ENCODE measurements at places on chromosomes 11 and 22.

DNA sequence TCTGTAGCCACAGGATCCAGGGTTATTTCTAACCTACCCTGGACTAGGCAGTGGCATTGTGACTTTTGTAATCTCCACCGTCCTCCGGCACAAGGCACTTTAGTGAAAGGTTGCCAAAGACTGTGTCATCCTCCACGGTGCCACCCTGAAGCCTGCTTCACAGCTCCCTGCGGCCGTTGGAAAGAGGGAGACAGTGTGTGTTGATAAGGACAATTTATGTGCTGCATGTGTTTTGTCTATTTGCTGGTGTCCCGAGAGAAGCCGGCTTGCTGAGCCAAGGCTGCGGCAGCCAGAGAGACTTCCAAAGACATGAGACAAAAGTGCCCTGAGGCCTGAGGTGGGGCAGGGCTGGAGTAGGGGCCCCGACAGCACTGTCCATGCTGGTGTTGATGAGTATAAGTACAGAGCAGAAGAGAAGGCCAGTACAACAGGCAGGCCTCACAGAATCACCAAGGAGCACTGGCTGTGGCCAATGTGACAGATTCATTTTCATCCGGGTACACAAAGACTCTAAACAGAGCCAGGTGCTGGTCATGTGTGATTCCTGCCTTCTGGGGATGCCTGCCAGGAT lies 40.9 kb downstream of the GALNT18 start:
- DNase-seq, result no peak

DNA sequence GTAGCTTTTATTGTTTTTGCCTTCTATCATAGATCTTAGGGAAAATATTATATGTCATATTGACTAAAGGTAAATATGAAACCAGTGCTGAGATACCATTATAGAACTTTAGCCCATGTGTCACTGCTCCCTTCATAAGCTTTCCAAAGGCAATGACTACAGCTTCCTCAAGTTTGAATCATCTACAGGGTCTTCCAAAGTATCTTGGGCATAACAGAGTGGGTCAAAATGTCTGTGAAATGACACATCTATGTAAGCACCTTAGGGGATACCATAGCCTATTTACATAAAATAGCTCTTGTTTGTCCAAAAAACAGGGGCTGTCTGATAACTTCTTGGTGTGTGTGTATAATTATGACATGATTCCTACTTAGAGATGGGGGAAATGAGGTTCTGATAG lies 52.5 kb downstream of the RELT start:
- no peak for DNase-seq

DNA sequence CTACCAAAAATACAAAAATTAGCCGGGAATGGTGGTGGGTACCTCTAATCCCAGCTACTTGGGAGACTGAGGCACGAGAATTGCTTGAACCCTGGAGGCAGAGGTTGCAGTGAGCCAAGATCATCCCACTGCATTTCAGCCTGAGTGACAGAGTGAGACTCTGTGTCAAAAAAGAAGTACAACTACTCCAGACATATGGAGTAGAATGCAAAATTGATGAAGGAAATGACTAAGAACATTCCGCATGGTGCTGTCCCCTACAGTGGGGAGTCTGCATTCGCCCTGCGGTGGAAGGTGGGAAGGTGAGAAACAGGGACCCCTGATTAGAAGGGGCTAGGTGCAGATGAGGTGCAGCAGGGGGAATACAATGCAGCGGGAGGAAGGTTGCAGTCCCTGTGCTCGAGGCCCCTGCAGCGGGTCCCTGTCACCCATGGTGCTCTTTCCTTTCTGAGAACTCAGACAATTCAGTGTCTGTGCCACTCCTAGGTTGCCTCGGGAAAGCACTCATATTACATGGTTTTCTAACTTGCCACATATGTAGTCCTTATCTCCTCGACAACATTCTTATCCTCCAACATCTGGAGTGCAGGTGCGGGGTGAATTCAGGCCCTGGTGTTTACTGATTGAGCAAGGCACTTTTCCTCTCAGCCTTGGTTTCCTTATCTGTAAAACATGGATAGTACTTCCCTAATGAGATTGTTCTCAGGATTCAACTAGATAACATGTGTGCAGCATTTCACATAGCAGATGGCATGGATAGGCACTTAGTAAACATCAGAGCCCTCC lies 5.2 kb downstream of the POLD4 start:
- DNase-seq, result no peak

- no peak for DNase-seq
These were observed 1.6 kb downstream of the PKNOX2 start for GRCh38 chr11:125165843-125166763.

- no peak for DNase-seq
These were observed 1.3 kb downstream of the SELENOM start for GRCh38 chr22:31106001-31106571.

GRCh38 chr11:42770444-42771065 lies 541.2 kb upstream of the API5 start:
- no peak for DNase-seq

- DNase-seq, result no peak
These were observed 67.7 kb downstream of the SNX19 start for GRCh38 chr11:130848361-130849214.

DNA sequence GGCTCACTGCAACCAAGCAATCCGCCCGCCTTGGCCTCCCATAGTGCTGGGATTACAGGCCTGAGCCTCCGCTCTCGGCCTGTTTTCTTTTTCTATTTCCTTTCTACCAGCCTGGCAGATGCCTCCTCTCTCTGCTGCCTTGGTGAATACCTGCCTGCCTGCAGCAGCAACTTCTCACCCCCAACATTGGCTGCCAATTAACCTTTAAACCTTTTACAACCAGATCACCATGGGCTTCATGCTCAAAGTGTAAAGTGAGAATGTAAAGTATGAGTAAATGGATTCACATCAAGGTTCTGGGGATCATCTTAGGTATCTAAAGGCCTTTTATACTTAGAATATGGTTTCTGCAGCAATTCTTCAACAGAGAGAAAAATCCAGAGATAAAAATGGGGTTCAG lies 13.0 kb upstream of the FCHSD2 start:
- DNase-seq, result no peak

Measured in stimulated activated CD4-positive, alpha-beta T cell treated with anti-CD3 and anti-CD28 coated beads, TNF-alpha, amount 100 ng/mL, for 24 hours (primary cell).